Activated T-cell treated with anti-CD3 and anti-CD28 coated beads for 4 hours (primary cell): ENCODE measurements at places on chromosomes 7 and 10.

DNA sequence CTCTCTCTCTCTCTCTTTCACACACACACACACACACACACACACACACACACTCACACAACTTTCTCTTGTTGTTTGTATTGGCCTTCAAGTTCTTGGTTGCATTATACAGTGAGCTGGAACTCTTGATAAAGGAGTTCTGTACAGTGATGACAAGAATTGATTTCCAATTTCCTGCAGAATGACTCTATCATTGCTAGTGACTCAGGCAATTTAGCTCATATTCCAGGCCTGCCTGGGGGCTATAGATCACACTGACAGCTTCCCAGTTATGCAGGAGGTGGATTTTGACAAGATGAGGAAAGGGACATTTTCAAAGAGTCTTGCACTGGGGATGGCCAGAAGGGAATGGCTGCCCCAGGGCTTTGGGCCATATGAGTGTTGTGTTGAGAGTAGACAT lies 508.8 kb downstream of the TYW1 start:
- no peak for DNase-seq

- no peak for DNase-seq
These were observed 7.2 kb downstream of the RBM17 start for GRCh38 chr10:6095810-6096570.

DNA sequence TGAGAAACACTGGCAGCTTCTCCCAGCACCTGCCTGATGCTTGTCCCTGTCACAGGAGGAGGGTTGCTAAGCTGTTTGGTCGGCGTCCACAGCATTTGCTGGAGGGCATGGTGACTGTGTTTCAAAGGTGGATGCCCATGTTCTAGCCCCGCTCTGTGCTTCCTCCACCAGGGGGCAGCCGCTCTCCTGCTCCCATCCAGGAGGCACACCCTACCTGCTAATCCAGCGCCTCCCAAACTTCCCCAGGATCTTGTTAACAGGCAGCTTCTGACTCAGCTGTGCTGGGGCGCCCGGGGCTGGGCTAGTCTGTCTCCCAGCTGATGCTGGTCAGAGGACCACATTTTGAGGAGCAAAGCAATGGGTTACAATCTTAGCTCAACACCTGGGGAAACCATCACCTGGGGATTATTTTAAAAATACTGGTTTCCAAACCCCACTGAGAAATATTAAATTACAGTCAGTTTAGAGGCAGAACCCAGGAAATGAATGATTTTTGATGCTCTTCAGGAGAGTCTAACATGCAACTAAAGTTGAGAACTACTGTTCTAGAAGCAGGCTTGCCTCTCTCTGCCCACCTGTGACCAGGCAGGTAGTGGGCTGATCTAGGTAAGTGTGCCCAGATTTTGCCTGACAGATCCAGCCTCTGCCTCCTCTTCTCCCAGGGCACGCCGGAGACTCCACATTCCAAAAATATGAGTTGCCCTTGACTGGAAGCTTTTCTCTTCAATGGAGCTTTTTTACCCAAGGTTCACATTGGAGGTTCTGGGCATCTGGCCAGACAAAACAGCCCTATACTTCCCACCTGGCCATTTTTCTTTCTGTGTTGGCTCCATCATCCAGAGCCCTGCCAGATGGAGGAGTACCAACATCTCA lies 92.7 kb upstream of the GPR26 start:
- DNase-seq = peak; percentile 7

- DNase-seq = no peak
These were observed 208.7 kb upstream of the ZNF32 start for GRCh38 chr10:43857206-43857930.
